Stimulated activated CD4-positive, alpha-beta T cell treated with anti-CD3 and anti-CD28 coated beads, TNF-alpha, amount 100 ng/mL, for 48 hours (primary cell): ENCODE measurements at places on chromosomes 13 and 19.
A peak's percentile ranks its signal among the peaks of the same experiment; 100 is the strongest.

GRCh38 chr19:4593409-4593851 lies 33.9 kb upstream of the SEMA6B start:
- no peak for DNase-seq

GRCh38 chr13:44068169-44068568 lies 188.5 kb downstream of the LACC1 start:
- no peak for DNase-seq

DNA sequence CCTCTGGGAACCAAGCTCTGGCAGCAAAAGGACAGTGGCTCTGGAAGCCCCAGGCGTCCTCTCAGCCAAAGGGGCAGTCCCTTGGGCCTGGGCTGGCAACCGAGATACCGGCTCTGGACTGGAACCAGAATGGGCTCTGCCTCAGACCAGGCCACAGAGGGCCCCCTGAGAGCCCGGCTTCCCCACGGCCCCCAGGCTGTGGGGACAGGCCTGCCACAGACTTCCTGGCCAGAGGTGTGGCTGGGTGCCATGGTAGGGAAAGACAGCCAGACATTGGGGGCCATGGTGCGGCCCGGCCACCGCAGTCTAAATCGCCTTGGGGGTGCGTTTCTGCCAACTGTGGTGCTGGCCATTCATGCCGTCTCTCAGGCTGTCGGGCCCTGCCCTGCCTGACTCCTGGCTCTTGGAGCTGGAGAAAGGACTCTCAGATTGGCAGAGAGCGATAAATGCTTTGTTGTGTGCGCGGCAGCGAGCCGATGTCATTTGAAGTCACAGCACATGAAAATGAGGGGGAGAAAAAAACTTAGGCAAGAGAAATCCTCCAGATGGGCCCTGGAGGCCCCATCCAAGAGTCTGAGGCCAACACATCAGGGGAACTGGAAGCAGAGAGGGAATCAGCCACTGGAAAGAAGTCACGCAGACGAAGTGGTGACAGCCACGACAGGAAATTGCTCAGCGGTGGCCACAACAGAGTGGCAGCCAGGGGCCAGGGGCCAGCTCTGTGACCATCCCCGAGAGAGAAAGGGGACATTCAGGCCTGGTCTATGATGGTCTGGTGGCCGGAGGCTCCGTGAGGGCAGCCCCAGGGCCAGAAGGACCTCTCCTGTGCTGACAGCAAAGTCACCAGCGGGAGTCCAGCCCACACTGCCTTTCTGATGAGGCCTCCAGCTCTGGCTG lies 26.5 kb downstream of the SH3GL1 start:
- no peak for DNase-seq

DNA sequence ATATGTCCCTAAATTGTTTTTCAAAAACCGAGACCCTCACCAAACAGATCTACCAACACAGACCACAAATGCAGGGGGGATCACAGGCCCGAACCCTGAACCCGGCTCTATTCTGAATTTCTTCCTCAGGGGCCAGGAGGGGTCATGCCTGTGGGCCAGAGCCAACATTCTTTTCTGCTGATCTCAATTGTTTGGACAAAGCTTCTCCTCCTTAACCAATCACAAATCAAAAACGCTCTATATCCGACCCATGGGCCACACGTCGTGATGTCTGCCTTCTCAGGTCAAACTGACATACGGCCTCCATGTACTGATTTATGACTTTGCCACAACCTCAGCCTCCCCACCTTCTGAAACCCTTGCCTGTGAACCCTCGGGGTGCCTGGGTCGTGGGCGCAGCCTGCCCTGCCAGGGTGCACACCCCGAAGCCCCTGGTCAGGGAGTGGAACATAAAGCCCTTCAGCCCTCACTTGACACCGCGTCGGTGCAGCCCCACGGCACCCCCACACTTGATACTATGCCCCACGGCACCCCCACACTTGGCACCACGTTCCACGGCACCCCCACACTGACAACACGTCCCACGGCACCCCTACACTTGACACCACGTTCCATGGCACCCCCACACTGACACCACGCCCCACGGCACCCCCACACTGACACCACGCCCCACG lies 58.4 kb upstream of the C13orf46 start:
- DNase-seq: no peak

DNA sequence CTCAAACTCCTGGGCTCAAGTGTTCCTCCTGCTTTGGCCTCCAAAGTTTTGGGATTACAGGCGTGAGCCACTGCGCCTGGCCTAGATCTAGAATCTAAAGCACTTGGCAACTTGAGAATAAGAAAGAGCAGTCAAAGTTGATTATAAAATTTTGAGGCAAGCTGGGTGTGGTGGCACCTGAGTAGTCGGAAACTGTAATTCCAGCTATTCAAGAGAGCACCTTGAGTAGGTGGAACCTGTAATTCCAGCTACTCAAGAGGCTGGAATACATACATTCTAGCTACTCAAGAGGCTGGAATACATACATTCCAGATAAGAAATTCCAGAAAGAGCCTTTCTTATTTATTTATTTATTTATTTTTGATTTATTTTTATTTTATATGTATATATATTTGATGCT lies 8.3 kb upstream of the NAA16 start:
- no peak for DNase-seq

DNA sequence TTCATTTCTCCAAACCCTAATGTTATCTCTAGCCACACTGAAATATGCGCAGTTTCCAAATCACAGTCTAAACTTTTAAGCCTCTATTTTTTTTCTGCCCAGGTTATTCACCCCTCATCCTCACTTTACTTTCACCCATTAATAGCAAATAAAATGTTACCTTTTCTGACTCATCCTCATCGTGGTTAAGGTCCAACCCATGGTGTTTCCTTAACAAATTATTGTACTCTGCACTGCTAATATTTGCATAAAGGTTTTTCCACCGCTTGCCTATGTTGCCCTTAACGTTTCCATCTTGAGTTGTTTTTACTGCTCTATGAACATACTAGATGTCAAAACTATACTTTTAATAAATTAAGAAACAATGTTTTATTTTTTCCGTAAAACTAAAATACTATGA lies 780.9 kb upstream of the KLHL1 start:
- no peak for DNase-seq

DNA sequence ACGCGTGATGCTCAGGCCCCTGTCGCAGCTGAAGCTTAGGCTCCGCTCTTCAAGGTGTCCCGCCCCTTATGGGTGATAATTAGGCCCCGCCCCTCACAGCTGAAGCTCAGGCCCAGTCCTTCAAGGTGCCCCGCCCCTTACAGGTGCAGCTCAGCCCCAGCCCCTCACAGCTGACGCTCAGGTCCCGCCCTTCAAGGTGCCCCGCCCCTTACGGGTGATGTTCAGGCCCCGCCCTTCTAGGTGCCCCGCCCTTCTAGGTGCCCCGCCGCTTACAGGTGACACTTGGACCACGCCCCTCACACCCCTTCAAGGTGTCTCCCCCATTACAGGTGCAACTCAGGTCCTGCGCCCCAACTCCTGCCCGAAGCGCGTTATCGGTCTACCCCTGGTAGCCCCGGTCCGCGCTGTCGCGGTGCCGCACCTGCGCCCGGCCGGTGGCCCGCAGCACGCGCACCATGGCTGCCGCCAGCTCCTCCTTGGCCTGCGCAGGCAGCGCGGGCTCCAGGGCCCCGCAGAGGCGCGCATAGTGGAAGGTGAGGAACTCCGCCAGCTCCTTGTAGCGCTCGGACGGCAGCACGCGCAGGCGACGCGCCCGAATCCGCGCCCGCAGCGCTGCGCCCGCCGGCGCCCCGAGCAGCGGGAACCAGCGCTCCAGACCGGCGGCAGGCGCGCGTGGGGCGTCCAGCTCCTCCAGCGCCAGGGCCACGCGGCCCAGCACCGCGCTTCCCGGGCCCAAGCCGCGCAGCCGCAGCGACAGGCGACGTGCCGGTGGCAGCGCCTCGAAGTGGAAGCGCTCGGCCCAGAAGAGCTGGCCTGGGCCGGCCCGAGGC lies 7.3 kb downstream of the RASAL3 start:
- DNase-seq: no peak

- DNase-seq: no peak
These were observed 365.5 kb downstream of the SLITRK1 start for GRCh38 chr13:83516781-83517180.

DNA sequence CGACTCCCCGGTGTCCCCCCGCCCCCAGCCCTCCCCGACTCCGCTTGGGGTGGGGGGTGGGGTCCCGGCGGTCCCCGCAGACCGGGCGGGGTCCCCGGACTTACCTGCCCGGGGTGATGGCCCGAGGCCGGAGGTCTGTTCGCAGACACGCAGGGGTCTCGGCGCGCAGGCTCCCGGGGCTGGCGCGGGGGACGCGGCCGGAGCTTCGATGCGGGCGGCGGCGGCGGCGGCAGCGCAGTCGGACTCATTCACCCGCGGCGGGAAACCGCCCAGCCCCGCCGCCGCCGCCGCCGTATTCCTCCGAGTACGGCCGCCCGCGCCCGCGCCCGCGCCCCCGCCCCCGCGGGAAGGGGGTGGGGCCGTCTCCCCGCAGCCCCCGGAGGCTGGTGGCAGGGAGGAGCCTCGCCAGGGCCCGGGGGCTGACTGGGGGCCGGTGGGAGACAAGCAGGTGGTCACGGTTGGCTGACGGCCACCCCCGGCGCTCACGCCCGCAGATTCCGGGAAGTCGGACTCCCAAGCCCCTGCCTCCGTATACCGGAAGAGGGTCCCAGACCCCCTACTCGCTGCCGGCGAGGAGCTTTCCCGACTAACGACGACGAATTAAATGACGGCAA lies at the start of gene C2CD4C:
Gene C2CD4C (minus strand): TSS at position 246 of the 614 bp plus-strand sequence. CDS start 786 bp downstream, outside the sequence.
- DNase-seq: no peak

DNA sequence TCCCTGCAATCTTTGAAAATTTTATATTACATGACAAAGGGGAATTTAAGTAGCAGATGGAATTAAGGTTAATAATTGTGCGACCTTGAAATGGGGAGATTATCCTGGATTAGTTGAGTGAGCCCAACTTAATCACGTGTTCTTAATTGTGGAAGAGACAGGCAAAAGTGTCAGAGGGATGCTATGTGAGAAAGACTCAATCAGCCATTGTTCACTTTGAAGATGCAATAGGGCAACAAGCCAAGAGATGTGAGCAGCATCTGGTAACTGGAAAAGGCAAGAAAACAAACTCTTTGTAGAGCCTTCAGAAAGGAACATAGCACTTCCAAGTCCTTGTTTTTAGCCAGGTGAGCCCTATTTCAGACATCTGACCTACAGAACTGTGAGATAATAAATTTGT lies 247.7 kb downstream of the SLITRK1 start:
- no peak for DNase-seq

- peak; percentile 29 for DNase-seq
These were observed 173.6 kb downstream of the NUFIP1 start for GRCh38 chr13:44815623-44816022.

- DNase-seq: no peak
These were observed 33.0 kb downstream of the USP12 start for GRCh38 chr13:27138457-27139093.
